ENCODE measurements at places on chromosomes 3 and 15.

GRCh38 chr3:84692261-84692660, 266.5 kb upstream of the CADM2 start:
- DNase-seq: no peak

- DNase-seq: no peak
Measured at GRCh38 chr3:4943549-4943948, 35.7 kb upstream of the BHLHE40 start.

GRCh38 chr3:158107605-158108444, 1.6 kb upstream of the SHOX2 start:
- DNase-seq: no peak

DNA sequence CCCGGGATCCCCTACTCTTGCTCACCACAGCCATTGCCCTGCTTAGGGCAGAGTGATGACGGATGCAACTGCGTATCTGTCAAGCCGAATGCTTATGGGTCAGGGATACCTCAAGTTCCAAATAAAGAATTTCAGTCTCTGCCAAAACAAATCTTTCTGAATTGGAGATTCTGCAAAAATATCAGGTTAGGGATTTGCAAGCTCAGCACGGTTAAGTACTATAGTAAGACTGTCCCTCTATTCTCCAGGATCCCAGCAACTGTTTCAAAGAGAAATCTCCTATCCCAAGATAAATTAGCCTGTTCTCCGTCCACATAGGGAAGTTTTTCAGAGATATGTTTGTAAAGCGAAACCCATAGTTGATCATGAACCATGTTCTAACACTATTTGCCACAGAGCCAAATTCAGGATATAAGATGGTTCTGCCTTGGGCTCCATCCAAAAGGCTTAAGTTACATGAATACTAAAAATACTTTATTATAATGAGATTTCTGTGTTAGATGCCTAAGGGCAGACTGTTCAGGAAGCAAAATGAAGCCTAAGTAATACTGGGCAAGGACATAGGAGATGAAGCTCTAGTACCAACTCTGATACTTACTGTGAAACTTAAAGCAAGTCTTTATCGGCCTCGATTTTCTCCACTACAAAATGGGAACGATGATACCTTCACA, 100.1 kb upstream of the LPP start:
- no peak for DNase-seq

- DNase-seq: no peak
Measured at GRCh38 chr3:136620436-136620835, 131.7 kb downstream of the STAG1 start.

DNA sequence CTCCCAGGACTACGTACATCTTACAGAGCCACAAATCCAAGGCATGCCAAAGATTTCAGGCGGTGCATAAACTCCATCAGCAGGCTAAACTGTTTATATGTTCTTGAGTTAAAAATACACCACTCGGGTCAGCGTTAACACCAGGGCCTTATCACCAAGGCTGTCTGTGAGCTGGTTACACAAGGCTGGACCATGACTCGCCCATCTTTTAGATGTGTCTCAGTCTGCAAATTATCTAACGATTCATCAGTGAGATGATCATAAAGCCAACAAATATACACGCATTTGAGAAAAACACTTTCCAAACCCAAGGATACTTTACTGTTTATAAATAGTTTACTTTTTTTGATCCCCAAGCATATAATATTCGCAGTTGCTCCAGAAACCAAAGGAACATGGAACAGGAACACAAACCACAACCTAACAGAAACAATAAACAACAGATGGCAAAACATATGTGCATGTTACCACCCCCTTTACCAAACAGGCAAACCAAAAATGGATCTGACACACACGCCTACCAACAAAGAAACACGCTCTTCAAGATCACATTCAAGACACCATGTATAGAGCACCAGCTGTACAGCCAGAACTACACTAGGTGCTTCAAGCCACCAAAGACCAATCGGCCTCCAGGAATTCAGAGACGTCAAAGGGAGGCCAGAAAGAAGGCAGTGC, 15.4 kb downstream of the LRIG1 start:
- no peak for DNase-seq
